ENCODE measurements at places on chromosomes 6 and 20. TPM values are rescaled to one million over a fixed set of nuclear protein-coding genes. Genes with fewer than 3 reads are reported as not detected.
A peak's percentile ranks its signal among the peaks of the same experiment; 100 is the strongest.

DNA sequence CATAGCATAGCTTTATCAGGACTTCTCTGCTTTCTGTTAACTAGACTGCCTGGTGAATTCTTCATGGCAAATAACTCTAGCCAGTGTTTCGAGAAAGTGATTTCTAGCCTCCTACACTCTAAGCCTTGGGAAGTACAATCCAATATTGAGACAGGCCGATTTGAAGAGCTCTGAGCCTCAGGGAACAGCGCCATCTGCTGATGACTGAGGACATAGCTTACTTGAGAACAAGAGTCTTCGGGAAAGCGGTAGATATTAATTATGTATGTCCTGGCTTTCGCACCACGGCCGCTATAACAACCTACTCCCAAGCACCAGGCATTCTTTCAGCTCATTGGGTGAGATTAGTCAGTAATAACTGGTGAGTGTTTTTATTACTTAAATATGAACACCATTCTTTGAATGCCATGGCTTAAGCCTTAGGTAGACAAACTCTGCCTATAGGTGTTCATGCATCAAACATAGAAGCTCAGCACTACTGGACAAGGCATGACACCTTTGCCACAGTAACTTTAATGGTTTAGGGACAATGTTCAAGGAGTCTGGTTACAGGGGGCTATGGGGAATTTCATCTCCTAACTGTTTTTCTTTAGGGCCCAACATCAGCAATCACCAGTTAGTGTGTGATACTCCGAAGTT, 518.6 kb downstream of the BMP2 start:
- peak; percentile 60 for DNase-seq

The LPIN3 gene
- total RNA-seq: 23.5 TPM

GRCh38 chr20:18728870-18729224, 84.7 kb upstream of the SCP2D1 start:
- no peak for DNase-seq

DNA sequence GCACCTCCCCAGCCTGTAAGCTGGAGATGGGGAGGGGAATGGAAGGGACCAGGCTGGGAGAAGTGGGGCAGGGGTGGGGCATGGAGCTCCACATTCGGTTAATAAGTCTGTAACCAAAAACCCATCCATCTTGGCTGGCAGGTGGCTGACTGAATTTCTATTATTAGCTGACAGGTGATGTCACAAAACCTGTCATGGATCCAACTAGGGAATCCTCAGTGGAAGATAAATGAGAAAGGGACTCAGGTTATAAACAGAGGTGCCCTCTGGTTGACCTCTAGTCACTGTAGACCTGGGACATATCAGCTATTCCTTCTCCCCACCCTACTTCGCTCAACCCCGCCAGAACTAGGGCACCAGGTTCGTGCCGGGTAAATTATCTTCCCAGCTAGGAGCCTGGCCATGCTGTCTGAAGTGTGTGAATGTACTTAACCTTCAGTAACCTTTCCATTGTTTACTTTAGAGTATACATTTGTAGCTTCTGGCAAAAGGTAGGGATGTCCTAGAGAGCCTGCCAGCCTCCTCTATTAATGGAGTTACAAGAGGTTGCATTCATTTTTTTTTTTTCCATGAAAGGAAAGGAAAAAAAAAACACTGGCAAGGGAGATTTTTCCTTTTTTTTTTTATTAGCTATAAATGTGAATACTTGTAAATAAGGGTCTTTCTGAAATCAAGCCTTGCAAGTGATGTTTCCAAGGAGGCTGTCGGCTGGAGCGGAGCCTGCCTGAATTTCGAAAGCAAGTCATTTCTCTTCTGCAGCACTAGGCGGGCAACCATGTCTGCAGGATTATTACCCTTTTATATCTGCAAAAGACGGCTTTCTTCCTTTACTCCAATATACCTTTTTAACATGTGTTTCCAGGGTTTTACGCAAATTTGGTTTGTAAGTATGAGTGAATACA, 135.9 kb downstream of the TMEM242 start:
- no peak for DNase-seq

DNA sequence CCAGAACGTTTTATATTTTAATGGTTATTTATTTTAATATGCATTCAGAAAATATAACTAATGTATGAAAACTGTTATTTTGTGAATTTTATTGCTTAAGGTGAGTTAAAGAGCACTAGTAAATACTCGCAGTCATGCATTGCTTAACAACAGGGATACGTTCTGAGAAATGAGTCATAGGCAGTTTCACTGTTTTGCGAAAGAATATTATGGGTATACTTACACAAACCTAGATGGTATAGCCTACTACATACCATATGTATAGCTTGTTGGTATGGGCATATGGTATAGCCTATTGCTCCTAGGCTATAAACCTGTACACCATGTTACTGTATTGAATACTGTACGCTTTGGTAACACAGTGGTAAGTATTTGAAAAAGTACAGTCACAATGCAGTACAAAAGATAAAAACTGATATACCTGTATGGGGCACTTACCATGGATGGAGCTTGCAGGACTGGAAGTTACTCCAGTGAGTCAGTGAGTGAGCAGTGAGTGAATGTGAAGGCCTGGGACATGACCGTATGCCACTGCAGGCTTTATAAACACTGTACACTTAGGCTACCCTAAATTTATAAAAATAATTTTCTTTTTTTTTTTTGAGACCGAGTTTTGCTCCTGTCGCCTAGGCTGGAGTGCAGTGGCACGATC, 38.5 kb downstream of the ARFGEF2 start:
- DNase-seq: no peak

GRCh38 chr20:5400164-5400762, 83.5 kb upstream of the PROKR2 start:
- peak; percentile 15 for DNase-seq

The MOXD1 gene
- 13.2 TPM for total RNA-seq

The DDAH2 gene
- 89.6 TPM for total RNA-seq

- no peak for DNase-seq
Observed at GRCh38 chr6:90328004-90328403, 31.4 kb upstream of the BACH2 start.

The FAM110A gene
- total RNA-seq: 14.9 TPM

The FAM83C gene
- total RNA-seq: not detected

DNA sequence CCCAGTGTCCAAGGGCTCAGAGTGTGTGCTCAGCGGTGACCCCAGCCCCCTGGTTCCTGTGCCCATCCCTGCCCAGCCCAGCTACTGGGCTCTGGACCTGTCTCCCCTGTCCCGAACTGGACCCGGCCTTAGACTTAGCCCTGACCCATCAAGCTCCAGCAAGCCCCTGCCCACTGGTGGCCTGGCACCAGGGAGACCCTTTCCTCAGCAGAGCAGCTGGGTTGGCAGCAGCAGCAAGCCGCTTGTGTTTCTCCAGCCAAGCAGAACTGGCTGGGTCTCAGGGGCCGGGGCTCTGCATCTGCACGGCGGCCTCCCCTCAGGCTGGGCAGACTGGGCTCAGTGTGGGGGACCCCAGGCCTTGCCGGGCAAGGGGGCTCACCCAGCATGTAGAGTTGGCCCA, 801 bp downstream of the SPDEF start:
- no peak for DNase-seq

- DNase-seq: no peak
Observed at GRCh38 chr6:169556758-169557548, 144.9 kb downstream of the WDR27 start.

The PI16 gene
- total RNA-seq: 0.32 TPM

The CNR1 gene
- 0.31 TPM for total RNA-seq

GRCh38 chr6:34615574-34616226, 59.6 kb upstream of the SPDEF start:
- DNase-seq: no peak

The POPDC3 gene
- 3.8 TPM for total RNA-seq

- DNase-seq: no peak
Observed at GRCh38 chr6:38353310-38354036, 286.3 kb downstream of the BTBD9 start.

The BTBD9 gene
- total RNA-seq: 19.4 TPM

- DNase-seq: no peak
Observed at GRCh38 chr6:15170126-15170525, 75.7 kb upstream of the JARID2 start.

The SLC13A3 gene
- total RNA-seq: not detected

DNA sequence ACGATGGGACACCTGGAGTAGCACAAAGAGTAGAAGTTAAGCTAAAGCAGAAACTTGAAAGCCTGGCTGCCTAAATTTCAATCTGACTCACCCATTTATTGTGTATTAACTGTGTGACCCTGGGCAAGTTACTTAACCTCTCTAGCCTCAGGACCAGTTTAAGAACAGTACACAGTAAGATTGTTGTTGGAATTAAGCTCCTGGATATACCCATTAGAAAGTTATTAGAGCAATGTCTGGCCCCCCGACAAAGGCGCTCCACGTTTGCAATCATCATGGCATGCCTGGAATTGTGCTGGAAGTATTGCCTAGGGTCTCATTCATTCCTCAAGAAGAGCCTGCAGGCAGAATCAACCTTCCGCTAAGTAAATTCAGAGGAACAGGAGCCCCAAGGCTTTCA, 1.4 kb downstream of the SDC4 start:
- DNase-seq: no peak

The TAAR5 gene
- total RNA-seq: not detected

- DNase-seq: no peak
Observed at GRCh38 chr6:87756858-87757257, 54.8 kb upstream of the AKIRIN2 start.

GRCh38 chr6:124099520-124099919, 295.9 kb downstream of the NKAIN2 start:
- no peak for DNase-seq

The GNMT gene
- total RNA-seq: not detected

DNA sequence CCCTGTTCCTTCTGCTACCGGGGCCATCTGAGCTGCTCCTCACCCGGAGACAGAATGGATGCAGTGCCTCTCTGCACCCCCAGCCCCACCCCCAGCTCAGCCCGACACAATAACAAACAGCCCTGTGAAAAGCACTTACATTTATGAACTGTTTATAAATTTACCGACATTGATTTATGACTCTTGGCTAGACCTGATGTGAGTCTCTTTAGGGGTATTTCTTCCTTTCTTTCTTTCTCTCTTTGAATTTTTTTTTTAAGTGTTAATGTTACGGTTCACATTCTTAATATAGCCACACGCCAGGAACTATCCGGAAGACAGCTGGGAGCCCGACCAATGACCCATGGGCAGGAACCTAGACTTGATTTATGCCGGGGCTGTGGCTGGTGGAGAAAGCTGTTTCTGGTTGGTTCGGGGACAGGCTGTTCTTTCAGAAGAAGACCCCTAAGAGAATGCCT, 266.3 kb downstream of the CDC5L start:
- no peak for DNase-seq

DNA sequence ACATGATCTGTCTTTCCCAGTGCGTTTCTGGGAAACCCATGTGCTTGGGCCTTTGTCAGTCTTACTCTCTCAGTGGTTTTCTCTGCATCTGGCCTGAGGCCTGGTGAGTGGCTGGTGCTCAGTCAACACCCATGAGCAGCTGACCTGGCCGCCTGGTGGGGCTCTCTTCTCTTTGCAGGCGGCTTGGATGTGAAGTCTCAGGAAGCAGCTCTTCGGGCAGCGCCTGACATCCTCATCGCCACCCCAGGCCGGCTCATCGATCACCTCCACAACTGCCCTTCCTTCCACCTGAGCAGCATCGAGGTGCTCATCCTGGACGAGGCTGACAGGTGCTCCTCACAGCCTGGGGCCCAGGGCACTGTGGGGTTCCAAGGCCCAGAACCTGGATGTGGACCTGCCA, 10.8 kb downstream of the DDX27 start:
- no peak for DNase-seq

The EPPIN gene
- total RNA-seq: not detected

DNA sequence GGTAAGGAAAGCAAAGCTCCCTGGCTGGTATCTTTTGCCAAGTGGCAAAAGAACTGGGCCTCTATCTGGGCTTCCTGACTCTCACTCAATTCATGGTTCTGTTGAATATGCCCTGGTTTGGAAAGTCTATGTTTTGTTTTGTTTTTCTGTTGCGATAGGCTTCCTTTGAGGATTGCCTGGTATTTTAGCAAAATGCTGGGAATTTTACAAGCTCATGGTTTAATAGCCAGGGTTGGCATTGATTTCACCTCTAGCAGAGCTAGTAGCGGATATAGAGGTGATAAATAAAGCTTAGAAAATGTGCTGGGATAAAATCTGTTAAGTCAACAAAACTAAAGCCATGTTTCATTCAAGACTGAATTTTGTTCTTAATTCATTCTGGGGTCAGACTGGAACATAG, 109.9 kb downstream of the RNF144B start:
- no peak for DNase-seq

GRCh38 chr6:158993639-158994038, 6.4 kb downstream of the RSPH3 start:
- no peak for DNase-seq

DNA sequence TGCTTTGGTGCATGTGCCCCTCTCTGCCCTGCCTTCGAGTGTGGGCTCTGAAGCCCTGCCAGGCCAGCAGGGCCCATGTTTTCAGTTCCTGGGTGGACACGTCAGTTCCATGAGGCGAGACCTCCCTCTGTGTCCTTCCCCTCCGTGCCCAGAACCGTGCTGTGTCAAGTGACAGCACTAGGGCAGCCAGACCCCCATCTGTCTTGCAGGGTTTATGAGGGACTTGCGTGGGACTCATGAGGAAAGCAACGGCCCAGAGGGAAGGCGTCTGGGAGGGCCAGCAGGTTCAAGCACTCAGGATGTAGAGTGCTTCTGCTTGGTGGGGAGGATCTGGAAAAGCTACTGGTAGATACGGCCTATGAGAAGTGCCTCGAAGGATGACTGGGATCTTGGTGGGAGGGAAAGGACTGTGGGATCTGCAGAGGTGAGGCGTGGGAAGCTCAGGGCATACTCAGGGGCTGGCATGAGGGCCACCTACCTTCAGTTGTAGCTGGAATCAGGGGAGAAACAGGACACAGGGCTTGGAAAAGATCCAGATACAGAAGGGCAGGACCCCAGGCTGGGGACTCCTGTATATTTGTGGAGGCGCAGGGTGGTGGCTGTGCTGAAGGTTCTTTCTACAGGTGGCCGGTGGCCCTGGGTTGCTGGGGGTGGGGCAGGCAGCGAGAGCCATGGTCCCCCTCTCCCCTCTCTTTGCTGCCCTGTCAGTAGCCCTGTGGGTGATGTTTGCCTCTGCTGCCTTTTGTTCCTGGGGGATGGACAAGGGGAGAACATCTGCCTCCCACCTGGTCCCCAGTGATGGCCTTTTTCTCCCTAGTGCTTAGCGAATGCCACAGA, 5.5 kb downstream of the NPEPL1 start:
- DNase-seq: no peak

DNA sequence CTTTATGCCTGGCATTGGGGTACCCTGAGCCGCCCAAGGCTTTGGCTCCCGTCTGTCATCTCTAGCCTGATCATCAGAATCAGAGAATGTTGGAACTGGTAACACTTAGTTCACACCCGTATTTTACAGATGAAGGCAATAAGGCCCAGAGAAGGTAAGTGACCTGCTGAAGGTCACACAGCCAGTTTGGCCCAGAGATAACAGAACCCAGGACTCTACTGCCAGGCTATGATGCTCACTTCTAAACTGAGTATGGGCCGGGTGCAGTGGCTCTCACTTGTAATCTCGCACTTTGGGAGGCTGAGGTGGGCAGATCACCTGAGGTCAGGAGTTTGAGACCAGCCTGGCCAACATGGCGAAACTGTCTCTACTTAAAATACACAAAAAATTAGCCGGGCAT, 1.8 kb upstream of the TGM6 start:
- DNase-seq: no peak

All from Calu3 (cell line).